Islet precursor cell (in vitro differentiated cells): ENCODE measurements at places on chromosomes 1 and 21.
A peak's percentile ranks its signal among the peaks of the same experiment; 100 is the strongest.

- DNase-seq, result peak; percentile 94
Measured at GRCh38 chr1:58755468-58755872, 28.4 kb downstream of the JUN start.

DNA sequence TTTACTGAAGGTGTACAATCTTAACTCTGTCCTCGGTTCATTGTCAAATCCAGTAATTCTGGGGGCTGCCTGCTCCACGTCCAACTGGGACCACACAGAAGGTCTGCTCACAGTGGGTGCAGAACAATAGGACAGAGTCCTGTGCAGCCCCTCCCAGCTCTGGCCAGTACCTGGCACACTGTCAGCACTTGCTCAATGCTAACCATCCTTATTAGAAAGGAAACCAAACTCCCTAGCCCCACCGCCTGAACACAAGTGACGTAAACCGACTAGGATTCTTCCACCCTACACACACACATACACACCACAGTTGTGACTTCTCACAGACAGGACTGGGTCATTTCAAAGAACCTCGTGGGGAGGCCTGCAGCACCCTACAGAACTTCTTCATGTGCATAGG is 5.2 kb downstream of the BCAR3 start:
- DNase-seq, result peak; percentile 34

- no peak for DNase-seq
Measured at GRCh38 chr21:44804762-44805161, 3.1 kb upstream of the UBE2G2 start.

DNA sequence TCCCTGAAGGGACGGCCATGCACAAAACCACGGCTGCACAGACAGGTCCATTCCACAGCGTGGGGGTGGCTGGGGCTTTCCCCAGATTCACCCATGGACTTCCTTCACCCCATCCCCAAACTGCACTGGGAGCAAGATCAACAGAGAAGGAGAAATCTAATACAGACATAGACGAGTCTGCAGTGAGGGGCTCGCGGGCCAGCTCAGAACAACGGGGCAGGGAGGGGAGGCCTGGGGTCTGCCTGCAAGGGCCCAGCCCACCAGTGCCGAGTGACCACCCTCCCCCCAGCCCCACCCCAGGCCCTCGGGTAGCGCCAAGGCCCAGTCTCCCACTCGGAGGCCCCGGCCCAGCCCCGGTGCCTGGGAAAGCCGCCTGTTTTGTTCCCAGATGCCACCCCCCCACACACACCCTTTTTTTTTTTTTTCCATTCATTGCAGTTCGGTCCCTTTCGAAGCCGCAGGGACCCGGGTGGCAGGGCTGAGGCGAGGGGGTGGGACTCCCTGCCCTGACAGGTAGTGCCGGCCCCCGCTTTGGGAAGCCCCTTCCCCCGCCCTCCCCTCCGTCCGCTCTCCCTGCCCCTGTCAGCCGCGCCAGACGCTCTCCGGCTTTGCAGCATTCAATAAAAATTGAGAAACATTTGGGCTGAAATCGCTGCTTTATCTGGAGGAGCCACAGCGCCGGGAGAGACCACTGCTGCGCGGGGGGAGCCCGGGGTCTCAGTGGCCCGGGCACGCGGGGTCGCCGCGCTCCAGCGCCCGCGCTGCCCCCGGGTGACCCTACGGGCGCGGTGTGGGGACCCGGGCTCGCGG is 543 bp upstream of the EPHB2 start:
- DNase-seq, result peak; percentile 67

DNA sequence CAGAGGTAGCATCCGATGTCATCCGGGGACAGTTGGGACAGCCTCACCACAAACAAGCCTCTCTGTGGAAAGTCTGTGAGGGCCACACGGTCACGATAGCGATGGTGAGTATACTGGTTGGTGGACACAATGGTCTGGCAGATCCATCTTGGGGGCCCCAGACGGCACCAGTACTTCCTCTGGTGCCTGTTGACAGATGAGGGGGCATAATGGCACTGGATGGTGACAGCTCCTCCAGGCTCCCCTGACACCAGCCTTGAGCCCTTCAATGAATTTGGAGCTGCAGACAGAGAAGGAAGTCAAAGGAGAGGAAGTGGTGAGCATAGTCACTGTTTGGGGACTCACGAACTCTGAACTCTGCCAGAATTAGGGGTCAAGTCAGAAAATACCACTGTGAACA is 8.0 kb downstream of the FCAMR start:
- DNase-seq, result no peak

DNA sequence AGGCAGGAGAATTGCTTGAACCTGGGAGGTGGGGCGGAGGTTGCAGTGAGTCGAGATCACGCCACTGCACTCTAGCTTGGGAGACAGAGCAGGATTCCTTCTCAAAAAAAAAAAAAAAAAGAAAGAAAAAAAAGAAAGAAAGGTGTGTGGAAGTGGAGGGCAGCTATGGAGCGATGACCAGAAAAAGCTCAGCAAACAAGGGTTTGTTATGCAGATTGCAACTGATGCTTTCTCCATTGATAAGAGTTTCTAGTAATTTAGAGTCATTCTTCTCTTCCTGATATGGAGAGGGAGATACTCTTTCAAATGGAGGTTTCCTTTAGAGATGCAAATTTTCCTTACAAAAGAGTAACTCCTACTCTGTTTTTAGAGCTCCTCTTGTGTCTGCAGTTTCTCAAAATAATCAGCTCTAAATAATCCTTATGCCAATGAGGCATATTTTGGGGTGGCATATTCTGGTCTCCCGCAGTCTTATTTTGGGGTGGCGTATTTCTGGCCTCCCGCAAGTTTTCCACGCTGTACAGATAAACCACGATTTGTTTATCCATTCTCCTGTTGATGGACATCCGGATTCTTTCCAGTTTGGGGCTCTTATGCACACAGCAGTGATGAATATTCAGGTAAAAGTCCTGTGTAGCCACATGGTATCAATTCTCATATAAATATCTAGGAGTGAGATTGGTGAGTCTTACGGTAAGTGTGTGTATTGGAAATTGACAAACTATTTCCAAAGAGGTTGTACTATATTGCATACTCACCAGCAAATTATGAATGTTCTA is 30.7 kb upstream of the RCC2 start:
- no peak for DNase-seq

DNA sequence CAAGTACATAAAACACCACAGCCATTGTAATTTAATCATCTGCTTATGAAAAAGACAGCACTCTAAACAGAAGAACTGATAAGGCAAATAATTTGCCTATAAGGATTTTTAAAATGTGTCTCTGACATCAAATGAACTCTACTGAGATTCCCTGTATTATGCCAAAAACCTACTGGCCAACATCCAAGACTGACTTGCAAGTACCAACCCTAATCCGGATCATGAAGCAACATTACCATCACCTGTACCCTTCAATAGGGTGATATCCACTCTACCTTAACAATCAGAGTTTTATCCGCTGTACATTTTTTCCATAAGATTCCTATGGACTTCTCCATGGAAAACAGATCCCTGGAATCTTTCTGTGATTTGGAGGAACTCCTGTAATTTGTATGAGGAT is 4.6 kb downstream of the RGS7 start:
- no peak for DNase-seq

- DNase-seq, result peak; percentile 68
Measured at GRCh38 chr1:1144122-1144842, 28.4 kb upstream of the C1orf159 start.

- DNase-seq, result no peak
Measured at GRCh38 chr1:93740601-93741031, 59.0 kb upstream of the BCAR3 start.

GRCh38 chr1:119191325-119191724 is 50.9 kb upstream of the WARS2 start:
- DNase-seq, result no peak
